ENCODE measurements at places on chromosomes 5 and 9.

DNA sequence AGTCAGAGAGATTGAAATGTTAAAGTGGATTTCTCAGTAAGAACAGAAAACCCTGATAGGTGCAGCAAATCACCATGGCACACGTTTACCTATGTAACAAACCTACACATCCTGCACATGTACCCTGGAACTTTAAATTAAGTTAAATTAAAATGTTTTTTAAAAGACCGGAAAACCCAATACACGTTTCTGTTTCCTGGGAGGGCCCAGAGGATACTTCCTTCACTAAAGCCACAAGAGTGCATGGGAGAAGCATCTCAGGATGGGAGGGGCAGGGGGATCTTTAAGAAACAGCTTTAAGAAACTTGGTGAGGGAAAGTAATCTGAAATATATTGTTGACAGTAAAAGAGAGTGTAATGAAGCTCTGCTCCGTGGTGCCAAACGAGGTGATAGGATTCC, 164.7 kb upstream of the PTGER4 start:
- no peak for DNase-seq

- DNase-seq, result no peak
Observed at GRCh38 chr5:80037366-80037765, 2.2 kb downstream of the THBS4 start.

- DNase-seq, result no peak
Observed at GRCh38 chr5:33260098-33260497, 180.7 kb upstream of the TARS1 start.

DNA sequence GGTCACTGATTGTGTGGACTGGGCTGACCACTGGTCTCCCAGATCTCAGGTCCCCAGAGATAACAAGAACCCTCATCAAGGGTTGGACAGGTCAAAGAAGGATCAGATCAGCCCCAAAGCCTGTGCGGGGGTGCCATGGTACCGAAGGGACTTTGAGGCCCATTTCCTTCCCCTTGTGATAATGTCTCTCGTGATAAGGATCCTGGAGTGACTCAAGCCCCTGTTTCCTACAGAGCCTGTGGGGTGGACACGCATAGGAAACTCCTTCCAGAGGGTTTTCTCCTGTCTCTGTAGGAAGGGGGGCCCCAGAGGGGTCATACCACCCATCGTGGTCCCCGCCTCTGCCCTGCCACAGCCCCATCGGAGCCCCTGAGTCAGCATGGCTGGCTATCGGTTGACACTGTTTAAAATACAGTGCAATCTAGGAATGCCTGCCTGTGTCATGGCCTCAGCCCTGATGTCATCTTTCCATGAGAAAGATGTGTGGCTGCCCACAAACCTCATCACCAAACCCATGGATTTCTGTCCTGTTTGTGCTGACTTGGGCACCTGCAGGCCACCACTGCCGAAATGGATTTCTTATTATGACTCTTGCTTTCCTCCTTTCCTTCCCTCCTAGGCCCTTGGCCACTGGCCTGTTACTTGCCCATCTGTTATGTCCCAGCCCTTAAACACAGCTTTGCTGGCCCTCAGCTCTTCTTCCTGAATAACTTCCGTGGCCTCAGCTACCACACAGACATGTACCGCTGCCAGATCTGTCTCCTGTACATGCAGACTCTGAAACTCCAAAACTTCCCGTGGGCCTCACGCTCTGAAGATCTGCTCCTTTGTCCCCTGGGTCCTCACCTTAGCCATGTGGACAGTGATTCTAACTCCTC, 2.9 kb upstream of the CSF2 start:
- DNase-seq, result no peak

- DNase-seq, result no peak
Observed at GRCh38 chr9:124046189-124046588, 34.6 kb downstream of the LHX2 start.

GRCh38 chr5:68214482-68215207, 911 bp upstream of the PIK3R1 start:
- DNase-seq, result no peak

- DNase-seq, result no peak
Observed at GRCh38 chr5:138937392-138938387, 62.6 kb upstream of the LRRTM2 start.

DNA sequence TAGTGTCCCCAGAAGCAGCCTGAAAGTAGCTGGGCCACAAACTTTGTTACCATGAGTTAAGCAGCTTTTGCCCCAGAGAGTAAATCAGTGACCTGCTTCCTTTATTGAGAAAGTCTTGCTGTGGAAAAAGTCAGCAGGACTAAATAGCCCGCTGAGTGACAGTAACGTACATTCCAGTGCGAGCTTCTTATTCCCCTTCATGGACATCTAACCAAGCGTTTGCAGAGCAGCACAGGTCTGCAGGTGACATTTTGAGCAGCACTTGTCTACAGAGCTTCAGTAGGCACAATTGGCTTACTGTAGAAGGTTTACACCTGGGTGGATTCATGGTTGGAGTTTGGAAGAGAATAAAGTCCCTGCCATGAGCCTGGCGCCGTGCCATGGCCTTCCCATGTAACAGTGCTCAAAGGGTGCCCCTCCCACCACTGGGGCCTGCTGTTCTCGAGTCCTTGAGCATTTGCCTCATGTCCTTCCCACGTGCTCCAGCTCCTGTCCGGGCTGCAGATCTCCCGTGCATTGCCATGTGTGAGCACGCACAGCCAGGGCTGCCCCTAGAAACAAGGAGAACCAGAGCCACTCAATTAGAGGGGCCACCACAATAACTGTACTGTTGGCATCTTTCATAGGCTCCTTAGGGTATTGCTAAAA, 41.3 kb upstream of the GRHPR start:
- no peak for DNase-seq

GRCh38 chr9:135680056-135680455, 16.9 kb downstream of the LCN9 start:
- DNase-seq, result no peak

DNA sequence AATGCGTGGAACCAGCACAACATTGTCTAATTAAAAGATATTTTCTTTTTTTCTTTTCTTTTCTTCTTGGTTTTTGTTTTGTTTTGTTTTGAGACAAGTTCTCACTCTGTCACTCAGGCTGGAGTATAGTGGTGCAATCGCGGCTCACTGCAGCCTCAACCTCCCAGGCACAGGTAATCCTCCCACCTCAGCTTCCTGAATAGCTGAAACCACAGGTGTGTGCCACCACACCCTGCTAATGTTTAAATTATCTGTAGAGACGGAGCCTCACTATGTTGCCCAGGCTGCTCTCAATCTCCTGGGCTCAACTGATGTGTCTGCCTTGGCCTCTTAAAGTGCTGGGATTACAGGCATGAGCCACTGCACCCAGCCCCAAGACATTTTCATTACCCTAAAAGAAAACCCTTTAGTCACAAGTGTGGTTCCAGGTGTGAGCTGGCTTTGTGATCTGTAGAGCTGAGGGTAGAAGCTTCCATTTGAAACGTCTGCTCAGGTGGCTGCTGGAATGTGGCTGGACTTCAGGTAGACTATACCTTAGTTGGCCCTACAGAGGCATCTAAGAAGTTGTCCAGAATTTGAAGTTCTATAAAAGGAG, 19.1 kb upstream of the NEK6 start:
- peak; percentile 17 for DNase-seq

DNA sequence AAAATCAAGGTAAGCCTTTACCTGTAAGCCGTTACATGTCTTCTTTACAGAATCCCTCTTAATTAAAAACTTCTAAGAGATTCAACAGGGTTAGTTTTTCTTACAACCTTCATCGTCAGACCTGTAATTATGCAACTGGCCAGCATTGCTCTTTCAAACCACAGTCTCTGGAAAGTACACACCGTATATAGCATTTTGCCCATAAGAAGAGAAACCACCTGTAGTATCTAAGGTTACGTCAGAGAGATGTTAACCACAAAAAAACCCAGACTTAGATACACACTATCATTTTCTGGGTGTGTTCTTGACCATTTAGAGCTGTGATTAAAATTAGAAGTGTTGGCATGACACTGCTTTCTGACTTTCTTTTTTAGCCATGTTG, 140.0 kb downstream of the MUSK start:
- no peak for DNase-seq

- no peak for DNase-seq
Observed at GRCh38 chr5:147699496-147700088, 82.9 kb downstream of the JAKMIP2 start.

DNA sequence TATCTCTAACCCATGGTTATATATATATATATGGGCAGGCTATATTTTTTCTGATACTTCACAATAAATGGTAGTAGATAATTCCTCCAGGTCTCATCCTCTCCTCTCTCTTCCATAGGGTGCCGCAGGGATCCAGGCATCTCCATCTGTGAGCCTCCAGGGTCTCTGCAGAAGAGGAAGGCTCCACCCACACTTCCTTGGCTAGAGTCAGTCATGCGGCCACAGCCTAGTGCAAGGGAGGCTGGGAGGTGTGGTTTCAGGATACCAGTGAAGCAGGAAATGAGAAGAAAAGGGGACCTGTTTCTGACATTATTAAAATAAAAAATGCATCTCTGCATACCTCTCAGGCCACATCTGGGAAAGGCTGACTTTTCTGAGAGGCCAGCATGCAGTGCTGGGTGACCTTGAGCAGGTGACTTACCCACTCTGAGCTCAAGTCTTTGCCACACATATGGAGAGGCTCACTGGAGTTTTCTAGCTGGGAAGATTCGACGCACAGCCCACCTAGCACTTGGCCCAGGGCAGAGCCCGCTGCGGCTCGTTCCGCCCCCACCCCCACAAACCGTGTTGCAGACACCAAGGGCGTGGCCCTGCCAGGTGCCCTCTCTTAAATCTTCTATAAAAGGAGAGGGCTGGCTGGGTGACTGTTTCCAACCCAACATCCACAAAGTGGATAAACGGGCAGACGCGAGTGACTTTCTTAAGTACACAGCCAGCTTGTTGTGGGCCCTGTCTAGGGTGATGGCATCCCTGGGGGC, 47.9 kb downstream of the OLFM1 start:
- DNase-seq, result no peak

DNA sequence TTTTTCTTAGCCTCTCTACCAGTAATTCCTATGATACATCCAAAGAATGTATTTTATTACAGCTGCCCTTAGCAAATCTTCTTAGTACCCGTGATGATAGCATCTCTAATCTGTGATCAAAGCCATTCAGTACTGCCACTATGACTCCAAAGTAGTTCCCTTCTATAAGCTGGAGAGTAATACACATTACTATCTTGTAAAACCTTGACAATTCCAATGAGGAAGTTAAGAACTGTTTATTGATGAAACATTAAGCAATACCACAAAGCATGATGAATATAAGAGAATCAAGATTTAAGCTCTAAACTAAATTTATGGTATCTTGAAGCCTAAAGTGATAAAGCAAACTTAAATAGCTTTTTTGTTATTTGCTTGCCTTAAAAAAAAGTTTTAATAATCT, 86.1 kb downstream of the SMIM23 start:
- DNase-seq, result no peak

DNA sequence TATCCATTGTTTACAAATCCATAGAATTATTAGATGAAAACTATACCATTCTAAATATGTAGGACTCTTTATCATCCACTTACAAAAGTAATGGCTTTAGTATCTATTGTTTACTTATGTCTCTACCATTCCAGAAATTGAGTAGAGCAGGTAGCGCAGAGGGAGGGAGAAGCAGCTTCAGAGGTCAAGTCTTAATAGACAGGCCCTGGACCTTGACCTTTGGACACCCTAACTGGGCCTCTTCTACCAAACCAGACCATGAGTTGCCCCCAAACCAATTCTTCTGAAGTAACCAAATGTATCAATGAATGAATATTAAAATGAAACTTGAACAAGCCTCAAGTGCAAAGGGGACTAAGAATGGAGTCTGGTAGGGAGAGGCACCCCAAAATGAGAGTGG, 124.9 kb upstream of the ANKRD55 start:
- no peak for DNase-seq

- no peak for DNase-seq
Observed at GRCh38 chr5:32601623-32602295, 16.4 kb downstream of the SUB1 start.

- no peak for DNase-seq
Observed at GRCh38 chr5:168765551-168766425, 186.6 kb upstream of the PANK3 start.

GRCh38 chr5:28808967-28809810, 1770.8 kb upstream of the CDH9 start:
- no peak for DNase-seq

DNA sequence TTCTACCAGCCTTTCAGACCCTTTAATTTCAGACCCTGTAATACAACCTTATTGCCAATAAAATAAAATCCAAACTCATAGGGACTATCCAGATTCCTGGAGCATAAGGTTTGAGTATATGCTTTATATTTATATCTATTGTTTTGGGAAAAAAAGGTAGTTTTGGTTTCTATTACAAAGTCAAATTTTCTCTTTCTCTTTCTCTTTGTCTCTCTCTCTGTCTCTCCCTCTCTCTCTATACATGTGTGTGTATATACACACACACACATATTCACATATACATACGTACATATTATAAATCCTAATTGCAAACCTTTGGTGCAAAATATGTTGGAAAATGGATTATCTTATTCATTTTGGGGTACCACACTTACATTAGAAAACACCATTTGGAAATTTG, 39.0 kb downstream of the TMEM232 start:
- DNase-seq, result no peak

GRCh38 chr5:60495644-60496520, 204.1 kb downstream of the DEPDC1B start:
- DNase-seq, result no peak

DNA sequence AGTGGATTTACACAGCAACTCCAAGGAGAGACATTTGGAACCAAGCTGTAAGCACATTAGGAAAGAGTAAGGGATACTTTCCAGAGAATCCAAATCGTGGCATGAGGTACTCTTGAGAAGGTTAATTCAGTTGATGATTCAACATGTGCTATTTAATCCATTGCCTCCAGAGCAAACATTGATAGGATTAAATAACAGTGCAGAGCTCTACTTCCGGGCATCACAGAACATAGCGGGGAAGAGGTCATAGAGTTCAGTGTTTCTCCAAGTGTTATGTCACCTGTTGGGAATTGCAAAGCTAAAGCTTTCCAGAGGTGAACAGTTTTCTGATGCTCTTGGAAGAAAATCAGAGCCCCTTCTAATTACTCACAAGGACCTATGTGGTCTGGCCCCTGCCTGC, 127.5 kb downstream of the PPP2R2B start:
- DNase-seq, result no peak

DNA sequence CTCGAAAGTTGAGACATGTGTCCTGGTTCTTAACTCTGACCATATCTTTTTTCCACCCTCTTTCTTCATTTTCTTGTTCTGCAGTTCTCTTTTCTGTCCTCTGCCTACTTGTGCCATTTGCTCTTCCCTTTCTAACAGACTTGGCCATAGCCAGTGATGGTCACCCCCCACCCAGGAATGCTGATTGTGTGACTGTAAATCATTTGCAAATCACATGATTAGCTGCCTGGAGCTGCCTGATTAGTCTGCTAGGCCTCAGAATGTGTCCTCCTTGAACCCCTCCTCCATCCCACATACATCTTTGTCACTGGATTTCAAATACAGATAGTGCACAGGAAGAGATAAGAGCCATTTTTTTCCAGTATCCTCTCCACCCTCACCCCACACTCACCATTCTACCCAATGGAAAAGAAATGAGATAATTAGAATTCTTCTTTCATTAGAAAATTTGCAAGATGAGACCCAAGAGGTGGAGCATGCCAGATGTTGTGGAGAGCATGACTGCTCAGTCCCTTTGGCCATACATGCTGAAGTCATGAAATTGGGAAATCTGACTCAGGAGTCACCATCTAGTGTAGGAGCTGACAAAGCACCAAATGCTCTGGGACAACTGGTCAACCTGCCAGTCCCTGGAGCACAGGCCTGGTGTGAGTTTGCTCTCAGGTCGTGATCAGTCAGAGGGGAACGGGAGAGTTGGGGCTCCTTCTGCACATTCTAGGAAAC, 538.2 kb downstream of the CCDC171 start:
- no peak for DNase-seq
